ENCODE measurements at places on chromosomes 12 and 14.

GRCh38 chr12:127107744-127108143, 1159.2 kb upstream of the TMEM132C start:
- peak; percentile 52 for DNase-seq

DNA sequence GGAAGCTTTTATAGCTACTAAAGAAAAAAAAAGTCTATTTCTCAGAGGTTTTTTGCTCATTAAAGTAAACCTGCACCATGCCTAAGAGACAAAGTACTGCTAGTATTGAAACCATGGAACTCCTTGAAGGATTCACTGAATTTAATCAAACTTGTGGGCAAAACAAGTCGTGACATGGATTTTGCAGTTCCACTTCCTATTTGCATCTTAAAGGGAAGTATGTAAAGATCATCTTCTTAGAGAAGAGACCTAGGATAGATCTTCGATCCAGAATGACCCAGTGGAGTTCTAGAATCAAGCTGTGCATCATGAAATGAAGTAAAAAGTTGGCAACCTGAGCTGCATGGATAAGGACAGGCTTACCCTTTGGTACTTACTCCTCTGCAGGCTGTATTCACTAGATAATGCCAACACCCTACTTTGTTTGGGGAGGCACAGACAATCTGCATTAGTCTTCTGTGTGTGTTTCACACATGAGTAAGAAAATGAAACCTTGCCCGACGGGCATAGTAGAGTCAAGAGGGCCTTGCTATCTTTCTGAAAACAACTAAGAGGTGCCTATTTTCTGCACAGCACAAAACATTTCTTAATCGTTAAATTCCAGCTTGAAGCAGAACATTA, 1.9 kb downstream of the GNG2 start:
- no peak for DNase-seq

GRCh38 chr14:99125616-99126431, 146.2 kb downstream of the BCL11B start:
- DNase-seq: no peak

DNA sequence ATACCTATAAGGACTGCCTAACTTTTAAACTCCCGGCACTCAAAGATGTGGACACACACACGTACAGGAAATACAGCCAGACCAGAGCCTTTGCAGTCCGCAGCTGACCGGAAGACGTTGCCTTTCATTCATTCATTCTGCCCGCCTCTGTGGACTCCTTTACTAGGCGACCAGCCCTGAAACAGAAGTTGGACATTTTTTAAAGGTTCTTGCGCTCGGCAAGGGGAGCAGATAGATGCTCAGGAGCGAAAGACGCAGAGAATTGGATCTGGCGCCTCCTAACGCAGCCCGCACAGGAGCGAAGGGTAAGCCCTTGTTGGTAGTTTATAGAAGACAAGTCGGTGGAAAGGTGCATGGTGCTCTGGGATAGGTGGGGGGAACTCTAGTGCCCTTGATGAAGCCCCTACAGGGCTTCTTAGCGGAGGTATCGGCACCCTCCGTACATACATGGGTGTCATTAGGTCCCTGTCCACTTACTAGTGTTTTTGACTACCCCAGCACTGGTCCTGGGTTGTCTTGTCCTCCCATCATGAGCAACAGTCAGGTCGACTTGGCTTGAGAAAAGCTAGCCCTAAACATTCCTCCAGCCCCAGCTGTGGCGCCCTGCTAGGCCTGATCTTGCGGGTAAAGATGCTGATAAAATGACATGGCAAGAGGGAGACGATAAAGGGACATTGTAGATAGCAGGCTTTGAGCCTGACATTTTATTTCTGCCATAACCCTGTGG, at the start of gene KDM2B:
Gene KDM2B (minus strand): TSS at position 65 of the 727 bp plus-strand sequence. CDS start 112 bp downstream, outside the sequence.
- no peak for DNase-seq

DNA sequence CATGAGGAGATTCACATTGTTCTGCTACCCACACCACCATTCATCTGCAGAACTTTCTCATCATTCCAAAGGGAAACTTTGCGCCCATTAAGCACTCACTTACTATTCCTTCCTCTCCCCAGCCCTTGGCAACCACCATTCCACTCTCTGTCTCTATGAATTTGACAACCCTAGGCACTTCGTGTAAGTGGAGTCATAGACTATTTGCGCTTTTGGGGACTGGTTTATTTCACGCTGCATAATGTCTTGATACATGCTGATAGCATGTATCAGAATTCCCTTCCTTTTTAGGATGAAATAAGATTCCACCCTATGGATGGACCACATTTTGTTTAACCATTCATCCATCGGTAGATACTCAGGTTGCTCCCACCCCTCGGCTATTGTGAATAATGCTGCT, 4.5 kb upstream of the EML1 start:
- no peak for DNase-seq

DNA sequence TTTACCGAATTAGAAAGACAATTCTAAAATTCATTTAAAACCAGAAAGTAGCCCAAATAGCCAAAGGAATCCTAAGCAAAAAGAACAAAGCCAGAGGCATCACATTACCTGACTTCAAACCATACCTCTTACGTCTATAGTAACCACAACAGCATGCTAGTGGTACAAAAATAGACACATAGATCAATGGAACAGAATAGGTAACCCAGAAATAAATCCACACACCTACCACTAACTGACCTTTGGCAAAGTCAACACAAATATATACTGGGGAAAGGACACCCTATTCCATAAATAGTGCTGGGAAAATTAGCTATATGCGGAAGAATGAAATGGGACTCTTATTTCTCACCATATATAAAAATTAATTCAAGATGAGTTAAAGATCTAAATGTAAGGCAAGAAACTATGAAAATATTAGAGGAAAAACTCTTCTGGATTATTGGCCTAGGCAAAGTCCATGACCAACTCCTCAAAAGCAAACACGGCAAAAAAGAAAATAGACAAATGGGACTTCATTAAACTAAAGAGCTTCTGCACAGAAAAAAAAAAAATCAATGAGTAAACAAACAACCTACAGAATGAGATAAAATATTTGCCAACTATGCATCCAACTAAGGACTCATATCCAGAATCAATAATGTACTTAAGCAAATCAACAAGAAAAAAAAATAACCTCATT, 568.9 kb downstream of the SOX5 start:
- no peak for DNase-seq

DNA sequence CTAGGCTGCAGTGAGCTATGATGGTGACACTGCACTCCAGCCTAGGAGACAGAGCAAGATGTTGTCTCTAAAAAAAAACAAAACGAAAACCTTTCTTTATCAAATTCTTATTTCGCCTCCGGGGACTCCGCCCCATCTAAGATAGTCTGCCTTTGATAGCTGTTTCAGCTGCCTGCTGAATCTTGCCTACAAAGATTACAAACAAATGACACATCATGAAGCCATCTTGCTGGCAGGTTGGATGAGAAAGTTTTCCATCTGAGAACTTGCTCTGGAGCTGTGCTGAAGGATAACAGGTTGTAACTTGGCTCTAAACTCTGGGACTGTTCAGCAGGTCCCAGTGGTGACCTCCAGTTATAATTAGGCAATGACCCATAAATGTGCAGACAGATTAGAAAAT, 41.8 kb upstream of the AEBP2 start:
- DNase-seq: peak; percentile 36

GRCh38 chr12:121575952-121576625, 4.7 kb downstream of the KDM2B start:
- no peak for DNase-seq

GRCh38 chr12:41293011-41293410, 104.9 kb downstream of the PDZRN4 start:
- DNase-seq: peak; percentile 59

- DNase-seq: no peak
These were observed 40.2 kb downstream of the UBE3B start for GRCh38 chr12:109517619-109518018.

DNA sequence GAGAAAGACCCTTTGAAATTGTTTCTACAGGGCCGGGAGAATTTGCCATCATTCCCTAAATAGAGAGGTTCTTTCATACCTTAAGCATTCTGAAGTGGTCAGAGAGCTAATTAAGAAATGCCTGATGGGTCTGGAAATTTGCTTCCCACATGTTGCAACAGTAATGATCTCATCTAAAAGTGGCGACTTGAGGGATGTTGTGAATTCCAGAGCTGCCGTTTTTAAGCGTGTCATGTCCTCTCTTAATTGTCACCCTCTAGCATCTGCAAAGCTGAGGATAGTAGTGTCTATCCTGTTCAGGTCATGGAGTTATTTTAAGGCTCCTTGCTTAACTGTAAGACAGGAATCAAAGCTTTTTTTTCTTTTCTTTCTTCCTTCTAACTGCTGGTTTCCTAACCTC, 60.4 kb downstream of the FOS start:
- DNase-seq: no peak

- peak; percentile 52 for DNase-seq
These were observed 32.0 kb downstream of the TSHR start for GRCh38 chr14:80987235-80988032.

DNA sequence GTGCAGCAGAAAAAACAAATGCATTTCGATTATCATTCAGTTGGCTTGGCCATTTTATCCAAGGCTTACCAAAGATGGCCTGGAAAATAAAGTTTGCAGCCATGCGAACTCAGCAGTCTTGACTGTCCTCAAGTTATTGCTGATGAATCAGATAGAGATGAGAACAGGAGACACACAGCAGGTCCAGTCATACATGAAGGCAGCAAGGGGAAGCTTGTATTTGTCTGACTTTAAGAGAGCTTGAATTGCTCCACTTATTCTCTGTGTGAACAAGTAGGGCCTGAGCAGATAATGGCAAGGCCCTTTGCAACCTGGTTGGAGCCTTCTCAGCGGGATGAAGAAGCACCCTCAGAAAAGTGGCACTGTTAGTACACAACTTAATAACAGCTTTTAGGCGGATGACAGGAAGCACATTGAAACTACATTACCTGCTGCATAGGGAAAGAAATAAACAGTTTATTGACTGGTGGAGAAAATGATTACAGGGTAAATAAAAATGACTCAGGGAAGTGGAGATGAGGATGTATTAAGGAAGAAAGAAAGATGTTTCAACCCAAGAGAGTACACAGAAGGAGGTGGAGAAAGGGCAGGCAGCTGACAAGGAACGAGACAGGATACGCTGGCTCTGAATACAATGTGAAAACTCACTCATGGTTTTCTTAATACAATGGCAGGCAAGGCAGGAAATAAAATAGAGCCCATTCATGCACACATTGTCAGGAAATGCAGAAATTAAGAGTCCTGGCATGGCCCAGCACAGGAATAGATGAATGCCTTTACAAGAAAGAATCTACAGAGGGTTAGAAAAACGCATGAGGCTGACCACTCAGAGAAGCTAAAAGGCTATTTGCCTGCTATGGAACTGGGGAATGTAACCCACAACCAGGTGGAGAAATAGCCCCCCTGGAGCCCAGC, 128.4 kb downstream of the GALC start:
- DNase-seq: no peak

DNA sequence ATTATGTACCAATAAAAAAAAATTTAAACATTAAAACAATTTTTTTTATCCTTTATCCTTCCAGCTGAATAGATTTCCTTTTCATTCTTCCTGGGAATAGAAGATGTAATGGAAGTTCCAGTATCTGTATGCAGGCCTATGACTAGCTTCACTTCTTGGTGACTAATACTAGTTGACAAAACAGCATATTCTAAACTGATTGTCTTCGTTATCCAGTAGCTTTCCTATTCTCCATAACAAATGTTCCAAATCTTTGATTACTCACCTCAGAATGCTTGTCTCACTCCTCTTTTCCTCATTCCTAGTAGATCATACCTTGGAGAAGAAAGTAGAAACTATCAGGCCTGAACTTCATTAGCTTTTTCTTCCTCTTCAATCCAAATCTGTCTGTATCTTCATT, 70.7 kb downstream of the PLEKHA5 start:
- no peak for DNase-seq

DNA sequence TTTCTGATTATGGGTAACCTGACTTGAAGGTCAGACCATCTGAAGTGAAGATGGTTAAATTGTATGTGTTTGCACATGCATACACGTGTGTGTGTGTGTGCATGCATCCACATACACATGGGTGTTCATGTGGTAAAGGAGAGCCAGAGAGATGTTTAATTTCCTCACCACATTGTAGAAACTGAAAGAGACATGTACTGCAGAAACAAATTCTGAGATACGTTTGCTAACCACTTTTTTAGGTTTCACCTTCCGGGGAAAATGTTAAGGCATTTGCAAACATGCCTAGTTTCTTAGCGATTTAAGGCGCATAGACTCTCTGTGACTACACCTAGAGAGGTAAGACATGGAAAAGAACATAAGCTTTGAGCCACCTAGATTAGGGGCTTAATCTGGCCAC, 362.9 kb downstream of the RAD51B start:
- DNase-seq: no peak

DNA sequence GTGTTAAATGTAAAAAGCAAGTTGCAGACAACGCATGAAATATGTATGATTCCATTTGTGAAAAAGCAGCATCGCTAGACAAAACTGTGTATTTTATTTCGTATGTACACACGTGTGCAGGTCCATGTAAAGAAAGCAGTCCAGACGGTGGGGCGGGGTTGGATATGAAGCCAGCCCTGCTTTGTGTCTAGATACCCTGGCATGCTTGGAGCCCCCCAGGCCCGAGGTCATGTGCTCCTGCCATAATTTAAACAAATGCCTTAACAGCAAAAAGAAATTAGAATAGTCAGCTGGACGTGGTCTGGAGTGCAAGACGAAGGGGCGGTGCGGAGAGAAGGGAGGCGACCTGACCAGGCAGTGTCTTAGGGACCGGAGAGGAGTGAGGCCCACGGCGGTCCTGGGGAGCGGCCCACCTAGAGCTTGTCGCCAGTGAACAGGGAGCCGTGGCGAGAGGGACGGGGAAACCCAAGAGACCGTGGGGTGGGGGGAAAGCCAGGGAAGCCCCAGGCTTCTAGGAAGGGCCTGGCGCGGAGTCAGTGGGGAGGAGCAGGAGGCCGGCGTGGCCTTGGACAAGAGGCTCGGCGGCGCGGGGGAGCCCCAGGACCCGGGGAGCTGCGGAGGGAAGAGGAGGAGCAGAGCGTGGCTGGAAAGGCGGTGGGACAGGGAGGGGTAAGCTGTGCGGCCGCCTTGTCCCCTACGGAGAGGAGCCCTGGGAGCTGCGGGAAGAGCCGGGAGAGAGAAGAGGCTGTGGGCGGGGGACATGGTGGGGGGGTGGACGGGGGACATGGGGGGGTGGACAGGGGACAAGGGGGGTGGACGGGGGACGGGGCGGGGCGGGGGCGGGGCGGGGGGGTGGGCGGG, 118.5 kb upstream of the C14orf180 start:
- no peak for DNase-seq

GRCh38 chr12:60148831-60149230, 553.0 kb downstream of the SLC16A7 start:
- DNase-seq: peak; percentile 85

- no peak for DNase-seq
These were observed 112.3 kb upstream of the TSPAN8 start for GRCh38 chr12:71270057-71270456.

DNA sequence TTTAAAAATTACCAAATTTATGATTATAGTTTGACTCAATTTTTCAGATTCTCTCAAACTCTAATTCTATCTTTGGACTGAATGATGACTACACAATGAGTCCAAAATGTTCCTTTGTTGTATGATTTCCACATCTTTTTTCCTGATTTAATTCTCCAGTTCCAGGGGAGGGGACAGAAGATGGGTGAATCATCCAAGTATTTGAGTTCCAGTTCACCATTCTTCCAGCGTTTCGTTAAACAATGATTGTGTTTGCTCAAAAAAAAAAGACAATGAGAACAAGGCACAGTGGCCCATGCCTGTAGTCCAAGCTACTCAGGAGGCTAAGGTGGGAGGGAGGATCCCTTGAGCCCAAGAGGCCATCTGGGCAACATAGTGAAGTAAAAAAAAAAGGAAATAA, 23.8 kb downstream of the BAZ1A start:
- peak; percentile 0 for DNase-seq

All from A172 (cell line).